ENCODE measurements at places on chromosomes 2 and 18.

GRCh38 chr2:99376254-99376864 lies 39.2 kb downstream of the EIF5B start:
- no peak for DNase-seq

DNA sequence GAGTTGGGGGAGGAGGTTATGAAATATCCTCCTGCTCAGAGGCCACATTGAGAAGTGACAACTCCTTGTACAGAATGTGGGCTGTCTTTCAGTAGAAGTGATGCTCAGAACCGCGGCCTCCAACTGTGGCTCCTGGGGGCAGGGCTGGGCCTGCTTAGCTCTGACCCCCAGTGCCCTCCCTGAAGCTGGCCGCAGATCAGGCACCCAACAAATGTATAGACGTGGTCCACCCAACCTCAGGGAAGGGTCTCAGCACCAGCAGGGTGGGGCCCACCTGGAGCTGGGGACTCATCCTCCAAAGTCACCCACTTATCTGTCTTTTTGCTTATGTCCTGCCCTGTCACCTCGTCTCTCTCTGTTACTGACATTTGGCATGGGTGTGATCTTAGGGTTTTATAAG lies 11.1 kb upstream of the BIN1 start:
- DNase-seq, result no peak

GRCh38 chr2:67904966-67905365 lies 157.8 kb downstream of the C1D start:
- DNase-seq, result no peak

- DNase-seq, result no peak
Observed at GRCh38 chr18:22213333-22213973, 44.1 kb downstream of the GATA6 start.

DNA sequence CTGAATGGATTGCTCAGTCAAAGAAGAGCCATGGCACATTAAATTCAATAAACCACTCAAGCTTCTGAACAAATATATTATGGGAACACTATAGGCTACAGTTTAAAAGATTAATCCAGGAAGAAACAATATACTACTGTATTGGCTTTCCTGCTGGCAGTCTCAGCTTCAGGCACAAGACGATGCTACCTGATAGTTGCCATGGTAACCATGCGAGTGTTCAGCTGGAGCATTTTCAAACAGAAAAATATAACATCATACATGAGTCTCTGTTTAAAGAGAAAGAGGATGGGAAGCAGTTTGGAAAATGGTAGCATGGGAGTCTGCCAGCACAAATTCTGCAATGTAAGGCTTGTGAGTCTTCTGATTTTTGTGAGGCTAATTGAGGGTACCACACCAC lies 65.9 kb upstream of the CPO start:
- no peak for DNase-seq

DNA sequence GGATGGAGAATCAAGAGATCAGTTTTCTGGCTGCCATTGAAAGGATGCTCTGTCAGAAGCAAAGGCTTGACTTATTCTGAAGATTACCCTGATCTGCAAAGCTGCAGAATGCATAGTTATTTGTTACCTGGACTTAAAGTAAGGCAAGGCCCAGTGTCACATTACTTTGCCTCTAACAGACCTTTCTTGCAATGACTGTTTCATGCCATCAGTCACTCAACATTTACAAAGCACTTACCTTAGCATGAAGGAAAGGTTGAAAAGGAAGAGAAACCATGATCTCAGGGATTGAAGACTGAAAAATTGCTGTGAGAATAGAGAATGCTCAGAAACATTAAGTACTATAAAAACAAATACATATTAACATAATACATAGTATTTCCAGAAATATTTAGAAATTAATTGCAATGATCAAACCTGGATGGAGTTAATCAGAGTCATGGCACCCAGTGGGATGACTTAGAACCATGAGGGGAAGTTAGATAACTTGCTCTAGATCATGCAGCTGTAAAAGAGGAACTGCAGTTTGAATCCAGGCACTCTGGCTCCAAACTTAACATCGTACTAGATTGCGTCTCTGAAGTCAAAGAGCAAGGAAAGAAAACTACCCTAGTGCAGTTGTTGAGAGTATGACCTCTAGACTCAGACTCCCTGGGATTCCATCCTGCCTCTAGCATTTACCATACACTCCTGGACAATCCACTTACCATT lies 26.5 kb upstream of the FAM117B start:
- DNase-seq, result no peak

GRCh38 chr2:239882331-239882732 lies 142.8 kb downstream of the NDUFA10 start:
- DNase-seq, result peak; percentile 7

GRCh38 chr18:76496194-76496890 lies 1.3 kb upstream of the ZNF516 start:
- no peak for DNase-seq

DNA sequence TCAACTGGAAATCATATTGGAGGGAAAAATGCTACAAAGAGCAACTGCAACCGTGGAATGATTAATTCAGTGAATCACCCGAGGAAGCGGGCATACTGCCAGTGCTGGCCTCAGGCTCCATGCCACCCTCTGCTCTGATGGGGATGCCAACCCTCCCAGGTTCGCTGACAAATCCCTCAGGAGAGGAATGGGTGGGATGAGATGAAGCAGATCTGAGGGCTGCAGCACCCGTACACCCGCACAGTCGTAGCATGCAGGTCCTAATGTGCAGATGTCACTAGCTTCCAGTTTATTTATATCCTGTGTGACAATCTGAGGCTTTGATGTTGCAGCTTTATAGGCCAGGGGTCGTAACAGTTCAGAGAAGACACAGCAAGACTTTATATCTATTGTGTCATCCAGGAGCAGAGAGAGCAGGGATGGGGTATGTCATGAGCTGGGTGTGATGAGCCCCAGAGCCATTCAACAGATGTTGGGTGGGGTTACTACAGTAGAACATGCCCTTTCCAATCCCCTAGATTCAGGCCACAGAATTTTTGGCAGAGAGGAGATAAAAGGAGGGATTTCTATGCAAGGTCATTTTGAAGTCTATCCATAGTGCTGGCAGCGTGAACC lies 44.6 kb downstream of the DPP4 start:
- no peak for DNase-seq

- DNase-seq, result no peak
Observed at GRCh38 chr2:199148076-199148845, 309.5 kb downstream of the SATB2 start.

- DNase-seq, result no peak
Observed at GRCh38 chr2:53569957-53570727, 197.5 kb upstream of the CHAC2 start.

GRCh38 chr18:57544936-57545660 lies 41.4 kb downstream of the FECH start:
- DNase-seq, result no peak

DNA sequence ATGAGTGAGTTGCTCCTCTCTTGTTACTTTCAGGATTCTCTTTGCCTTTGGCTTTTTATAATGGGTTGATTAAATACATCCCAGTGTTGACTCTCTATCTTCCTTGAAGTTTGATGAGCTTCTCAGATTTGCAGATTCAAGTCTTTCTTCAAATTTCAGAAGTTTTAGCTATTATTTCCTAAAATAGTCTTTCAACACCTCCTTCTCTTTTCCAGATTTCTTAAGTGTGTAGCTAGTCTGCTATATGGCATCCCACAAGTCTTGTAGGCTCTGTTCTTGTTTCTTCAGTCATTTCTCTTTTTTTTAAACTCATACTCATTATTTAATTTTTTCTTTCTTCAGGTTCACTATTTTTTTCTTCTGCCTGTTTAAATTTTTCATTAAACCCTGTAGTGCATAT lies 287.7 kb upstream of the CNTNAP5 start:
- no peak for DNase-seq

GRCh38 chr2:12767996-12768624 lies 51.4 kb downstream of the TRIB2 start:
- DNase-seq, result no peak

GRCh38 chr2:205077159-205077558 lies 531.9 kb downstream of the PARD3B start:
- no peak for DNase-seq

- no peak for DNase-seq
Observed at GRCh38 chr18:52536039-52536438, 196.0 kb downstream of the DCC start.

- no peak for DNase-seq
Observed at GRCh38 chr18:49022311-49023161, 71.8 kb upstream of the SMAD7 start.

- DNase-seq, result no peak
Observed at GRCh38 chr2:72062336-72062735, 85.3 kb downstream of the CYP26B1 start.

GRCh38 chr18:41004324-41004723 lies 950.7 kb upstream of the PIK3C3 start:
- DNase-seq, result no peak

DNA sequence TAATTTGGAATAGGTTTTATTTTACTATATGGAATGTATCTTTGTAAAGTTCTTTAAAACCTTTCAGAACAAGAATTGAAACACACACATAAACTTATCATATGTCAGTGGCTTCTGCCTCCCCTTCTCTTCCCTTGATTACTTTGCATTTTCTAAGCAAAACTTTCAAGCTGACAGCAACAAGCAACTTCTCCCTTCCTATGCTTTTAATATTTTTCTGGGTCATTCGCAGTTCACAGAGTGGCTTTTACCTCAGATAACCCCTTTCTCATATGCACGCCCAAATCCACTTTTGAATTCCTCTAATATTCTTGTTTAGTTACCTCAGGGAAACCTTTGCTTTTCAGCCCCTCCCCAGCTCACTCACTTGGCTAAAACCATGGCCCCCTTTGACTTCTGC lies 36.7 kb upstream of the CDC42EP3 start:
- no peak for DNase-seq

DNA sequence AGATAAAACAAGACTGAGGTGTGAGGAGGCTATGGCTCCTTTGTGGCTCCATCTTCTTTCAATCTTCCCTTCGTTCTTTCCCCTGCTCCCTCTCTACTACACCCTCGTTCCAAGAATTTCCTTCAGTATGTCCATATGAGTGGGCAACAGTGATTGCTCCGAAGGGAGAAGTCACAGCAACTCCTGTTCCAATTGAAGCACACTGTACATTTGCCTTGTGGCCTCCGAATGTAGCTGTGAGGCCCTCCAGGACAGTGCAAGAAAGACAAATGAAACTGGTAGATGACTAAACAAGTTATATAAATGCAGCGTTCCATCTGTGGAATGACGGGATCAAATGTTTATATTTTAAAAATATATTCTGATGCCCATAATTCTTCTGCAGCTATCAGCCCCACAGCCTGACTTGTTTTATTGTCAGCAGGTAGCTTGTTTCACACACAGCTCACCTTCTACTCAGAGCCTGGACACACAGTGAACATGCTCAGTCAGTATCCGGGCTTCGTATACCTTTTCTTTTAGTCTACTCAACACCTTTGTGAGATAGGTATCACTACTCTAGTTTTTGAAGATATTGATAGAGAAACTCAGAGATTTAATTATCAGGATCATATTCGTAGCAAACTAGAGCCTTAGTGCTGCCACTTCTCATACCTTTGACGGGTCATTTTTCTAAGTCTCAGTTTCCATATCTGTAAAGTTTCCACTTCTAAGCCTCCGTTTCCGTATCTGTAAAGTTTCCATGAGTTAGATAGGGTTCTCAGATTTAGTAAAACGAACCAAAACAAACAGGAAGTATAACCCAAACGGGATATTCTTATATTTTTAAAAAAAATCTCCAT lies 216.7 kb upstream of the STON1 start:
- no peak for DNase-seq

- DNase-seq, result no peak
Observed at GRCh38 chr2:233477548-233478433, 88.8 kb downstream of the USP40 start.

GRCh38 chr2:43006834-43007543 lies 214.6 kb upstream of the HAAO start:
- no peak for DNase-seq

GRCh38 chr2:224579411-224579810 lies 5.8 kb downstream of the CUL3 start:
- DNase-seq, result no peak

DNA sequence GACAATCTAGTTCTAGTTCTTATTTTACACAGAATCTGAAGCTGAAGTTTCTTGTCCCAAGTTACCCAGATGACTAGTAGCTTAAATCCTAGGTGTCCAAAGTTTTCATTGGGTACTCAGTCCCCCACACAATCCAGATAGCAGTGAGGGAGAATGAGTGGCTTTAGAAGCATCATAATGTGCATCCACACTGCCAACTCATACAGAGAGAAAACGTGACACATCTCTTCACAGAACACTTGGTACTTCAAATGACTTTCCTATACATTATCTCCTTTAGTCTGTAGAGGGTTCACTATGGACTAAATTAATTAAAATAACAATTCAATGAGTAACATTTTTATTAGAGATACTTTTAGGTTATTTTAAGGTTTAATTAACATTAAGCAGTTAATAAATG lies 45.2 kb downstream of the STRADB start:
- DNase-seq, result no peak

- DNase-seq, result no peak
Observed at GRCh38 chr2:228023619-228024018, 152.2 kb downstream of the DAW1 start.

DNA sequence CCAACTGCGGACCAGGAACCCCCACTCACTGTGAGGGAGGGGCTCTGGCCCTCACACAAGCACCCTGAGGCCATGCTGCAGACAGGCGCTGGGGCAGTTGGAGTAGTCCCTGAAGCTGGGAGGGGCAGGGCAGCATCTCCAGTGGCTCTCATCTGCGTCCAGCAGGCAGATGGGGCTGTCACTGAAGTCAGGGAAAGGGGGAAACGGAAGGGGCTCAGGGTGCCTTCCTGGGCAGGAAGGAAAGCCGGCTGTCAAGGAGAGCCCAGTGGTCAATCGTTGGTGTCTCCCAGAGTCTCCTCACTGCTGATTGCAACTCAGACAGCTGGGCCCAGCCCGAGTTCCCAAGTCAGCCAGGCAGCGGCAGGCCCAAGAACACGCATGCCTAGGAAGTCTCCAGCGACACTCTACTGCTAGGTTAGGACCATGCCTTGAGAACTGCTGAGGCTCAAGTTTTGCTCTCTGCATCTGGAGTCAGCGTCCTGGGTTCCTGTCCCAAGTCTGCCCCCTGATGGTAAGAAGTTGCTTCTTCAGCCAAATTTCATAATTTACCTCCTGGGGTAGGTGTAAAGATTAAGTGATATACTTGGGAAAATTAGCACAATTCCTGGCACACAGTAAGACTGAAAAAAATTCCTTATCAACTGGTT lies 27.4 kb upstream of the NMUR1 start:
- no peak for DNase-seq

DNA sequence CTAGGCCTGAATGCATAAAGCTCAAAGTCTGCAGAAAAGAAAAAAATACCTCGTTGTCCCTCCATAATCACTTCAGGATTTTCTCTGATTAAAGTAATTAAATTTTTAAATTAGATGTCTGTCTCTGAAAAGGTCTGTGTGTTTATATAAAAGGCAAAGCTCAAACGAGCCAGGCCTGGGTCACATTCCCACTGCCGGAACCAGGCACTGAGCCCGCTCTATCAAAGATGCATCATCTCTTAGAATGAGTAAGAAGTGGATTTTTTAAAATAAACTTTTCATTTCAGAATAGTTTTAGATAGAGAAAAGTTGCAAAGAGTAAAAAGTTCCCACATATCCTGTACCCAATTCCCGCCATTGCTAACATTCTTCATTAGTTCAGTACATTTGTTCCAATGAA lies 202.1 kb upstream of the KYNU start:
- no peak for DNase-seq
